H1 (cell line): ENCODE measurements at places on chromosomes 3 and 15.

- H3K27ac ChIP-seq = no peak overlapping the region
- no peaks in the 10 kb centered on the region for H3K27me3 ChIP-seq
- no peaks in the 10 kb centered on the region for H3K36me3 ChIP-seq
- H3K4me3 ChIP-seq = no peak overlapping the region
- H3K4me1 ChIP-seq = no peaks in the 10 kb centered on the region
- no peak for DNase-seq
These were observed 34.8 kb downstream of the GUCA1C start for GRCh38 chr3:108918866-108919265.

- no peak overlapping the region for H3K27ac ChIP-seq
- H3K27me3 ChIP-seq = no peaks in the 10 kb centered on the region
- no peaks in the 10 kb centered on the region for H3K36me3 ChIP-seq
- H3K4me3 ChIP-seq = no peak overlapping the region
- H3K4me1 ChIP-seq = no peaks in the 10 kb centered on the region
- no peak for DNase-seq
These were observed 160.1 kb upstream of the SATB1 start for GRCh38 chr3:18585004-18585968.

DNA sequence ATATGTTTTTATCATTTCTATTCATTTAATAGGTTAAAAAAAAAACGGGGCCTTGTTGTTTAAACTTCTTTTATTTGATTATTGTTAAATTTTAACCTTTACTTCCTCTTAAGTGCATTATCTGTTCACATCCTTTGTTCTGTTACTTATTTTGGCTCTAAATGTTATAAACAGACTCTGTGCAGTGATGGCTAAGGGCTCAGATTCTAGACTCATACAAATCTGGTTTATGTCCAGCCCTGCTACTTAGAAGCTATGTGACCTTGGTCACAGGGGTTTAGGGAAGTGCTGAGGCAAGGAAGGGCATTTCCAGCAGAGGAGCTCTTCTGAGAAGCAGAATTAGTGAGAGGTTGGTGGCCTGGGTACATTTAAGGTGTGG is 55.3 kb upstream of the VILL start:
- no peaks in the 10 kb centered on the region for H3K36me3 ChIP-seq
- no peak overlapping the region for H3K27ac ChIP-seq
- H3K4me1 ChIP-seq = peaks cover 2% of the 10 kb centered on the region; the same call in 1 of the 2 replicates
- H3K27me3 ChIP-seq = no peaks in the 10 kb centered on the region
- H3K4me3 ChIP-seq = no peak overlapping the region
- DNase-seq = no peak

DNA sequence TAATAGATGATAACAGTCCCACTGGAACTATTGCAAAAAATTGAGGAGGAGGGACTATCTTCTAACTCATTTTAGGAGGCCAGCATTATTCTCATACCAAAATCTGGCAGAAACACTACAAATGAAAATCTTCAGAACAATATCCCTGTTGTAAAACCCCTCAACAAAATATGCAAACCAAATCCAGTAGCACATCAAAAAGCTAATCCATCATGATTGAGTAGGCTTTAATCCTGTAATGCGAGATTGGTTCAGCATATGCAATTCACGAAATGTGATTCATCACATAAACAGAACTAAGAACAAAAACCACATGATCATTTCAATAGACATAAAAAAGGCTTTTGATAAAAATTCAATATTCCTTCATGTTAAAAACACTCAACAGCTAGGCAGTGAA is 23.9 kb upstream of the PLSCR2 start:
- H3K27ac ChIP-seq = no peak overlapping the region
- H3K4me3 ChIP-seq = no peak overlapping the region
- H3K4me1 ChIP-seq = no peaks in the 10 kb centered on the region
- DNase-seq = no peak
- H3K36me3 ChIP-seq = no peaks in the 10 kb centered on the region
- no peaks in the 10 kb centered on the region for H3K27me3 ChIP-seq

GRCh38 chr3:181076558-181076957 is 87.0 kb upstream of the DNAJC19 start:
- no peaks in the 10 kb centered on the region; the same call in 1 of the 2 replicates for H3K4me1 ChIP-seq
- H3K27me3 ChIP-seq = no peaks in the 10 kb centered on the region
- no peak overlapping the region for H3K4me3 ChIP-seq
- no peak overlapping the region for H3K27ac ChIP-seq
- no peak for DNase-seq

DNA sequence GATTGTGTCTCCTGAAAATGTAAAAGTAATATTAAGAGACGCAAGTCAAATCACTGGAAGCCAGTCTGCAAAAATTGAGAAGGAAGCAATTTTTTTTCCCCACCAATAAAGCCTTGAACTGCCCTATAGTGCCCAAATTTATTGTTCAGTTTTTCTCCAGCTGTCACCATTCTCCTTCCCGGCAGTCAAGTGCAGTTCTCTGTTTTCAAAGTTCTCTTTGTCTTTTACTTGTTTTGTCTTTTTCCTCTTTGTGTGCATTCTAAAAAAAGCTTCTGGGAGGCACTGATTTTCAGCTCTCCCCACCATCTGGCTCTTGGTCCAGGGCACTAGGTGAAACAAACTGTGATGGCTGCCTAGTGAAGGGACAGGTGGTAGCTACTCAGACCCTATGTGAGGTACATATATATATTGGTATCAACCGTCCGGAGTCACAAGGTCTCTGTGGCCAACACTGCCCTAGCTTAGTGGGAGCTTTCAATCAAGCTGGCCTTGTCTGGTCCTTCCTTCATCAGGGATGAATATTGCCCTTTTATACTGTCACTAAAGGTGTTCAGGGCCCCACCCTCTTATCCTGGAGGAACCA is 6.1 kb upstream of the CLRN1 start:
- no peaks in the 10 kb centered on the region for H3K36me3 ChIP-seq
- no peak overlapping the region for H3K27ac ChIP-seq
- H3K27me3 ChIP-seq = no peaks in the 10 kb centered on the region
- peaks cover 11% of the 10 kb centered on the region for H3K4me1 ChIP-seq
- DNase-seq = no peak
- no peak overlapping the region for H3K4me3 ChIP-seq

GRCh38 chr15:90086868-90087268 is 15.4 kb downstream of the IDH2 start:
- no peaks in the 10 kb centered on the region for H3K27me3 ChIP-seq
- H3K36me3 ChIP-seq = peaks cover 14% of the 10 kb centered on the region; the same call in 1 of the 2 replicates
- no peak overlapping the region for H3K4me3 ChIP-seq
- DNase-seq = no peak
- H3K27ac ChIP-seq = no peak overlapping the region

GRCh38 chr3:171829841-171830517 is 13.2 kb upstream of the TMEM212 start:
- H3K4me1 ChIP-seq = peaks cover 3% of the 10 kb centered on the region; the same call in 1 of the 2 replicates
- H3K4me3 ChIP-seq = no peak overlapping the region
- no peak overlapping the region for H3K27ac ChIP-seq
- no peaks in the 10 kb centered on the region for H3K36me3 ChIP-seq
- no peaks in the 10 kb centered on the region for H3K27me3 ChIP-seq

- no peak overlapping the region for H3K4me3 ChIP-seq
- H3K36me3 ChIP-seq = no peaks in the 10 kb centered on the region
- no peaks in the 10 kb centered on the region for H3K27me3 ChIP-seq
These were observed 57.7 kb downstream of the ITGA11 start for GRCh38 chr15:68374168-68374745.

DNA sequence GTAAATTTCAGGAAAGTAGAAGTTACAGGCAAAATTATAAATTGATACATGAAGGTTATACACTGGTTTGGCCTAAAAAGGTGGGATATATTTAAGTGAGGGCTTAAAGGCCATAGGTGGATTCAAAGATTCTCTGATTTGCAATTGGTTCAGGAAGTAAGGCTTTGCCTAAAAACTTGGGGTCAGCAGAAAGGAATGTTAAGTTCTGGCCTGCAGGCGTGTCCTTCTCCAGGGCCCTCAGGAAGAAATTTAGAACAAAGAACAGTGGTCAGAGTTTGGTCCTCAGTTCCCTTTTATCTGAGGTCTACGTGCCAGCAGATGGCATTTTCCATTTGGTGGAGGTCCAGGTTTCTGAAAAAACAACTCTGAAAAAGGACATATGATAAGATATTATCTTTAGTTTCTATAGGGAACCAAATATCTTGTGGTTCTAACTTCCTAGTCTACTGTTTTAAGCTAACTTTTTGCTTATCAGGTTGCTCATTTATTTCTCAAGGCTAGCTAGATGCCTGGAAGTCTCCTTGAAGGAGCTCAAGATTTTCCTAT is 40.5 kb downstream of the SCN11A start:
- no peak overlapping the region for H3K4me3 ChIP-seq
- DNase-seq = no peak
- no peak overlapping the region for H3K27ac ChIP-seq
- H3K27me3 ChIP-seq = no peaks in the 10 kb centered on the region
- no peaks in the 10 kb centered on the region for H3K4me1 ChIP-seq

- H3K4me1 ChIP-seq = no peaks in the 10 kb centered on the region
- no peaks in the 10 kb centered on the region for H3K27me3 ChIP-seq
- H3K27ac ChIP-seq = no peak overlapping the region
- H3K36me3 ChIP-seq = no peaks in the 10 kb centered on the region
These were observed 127.4 kb downstream of the UBE2E2 start for GRCh38 chr3:23330568-23330967.
